Aorta (tissue), 5 donors: ENCODE measurements at places on chromosomes 5 and 9. TPM values are rescaled to one million over a fixed set of nuclear protein-coding genes. Genes with fewer than 3 reads are reported as not detected.

DAB2IP gene
- 75.4 TPM for total RNA-seq

SPRY4 gene
- 67.9 TPM for total RNA-seq

NMUR2 gene
- total RNA-seq = not detected

DNA sequence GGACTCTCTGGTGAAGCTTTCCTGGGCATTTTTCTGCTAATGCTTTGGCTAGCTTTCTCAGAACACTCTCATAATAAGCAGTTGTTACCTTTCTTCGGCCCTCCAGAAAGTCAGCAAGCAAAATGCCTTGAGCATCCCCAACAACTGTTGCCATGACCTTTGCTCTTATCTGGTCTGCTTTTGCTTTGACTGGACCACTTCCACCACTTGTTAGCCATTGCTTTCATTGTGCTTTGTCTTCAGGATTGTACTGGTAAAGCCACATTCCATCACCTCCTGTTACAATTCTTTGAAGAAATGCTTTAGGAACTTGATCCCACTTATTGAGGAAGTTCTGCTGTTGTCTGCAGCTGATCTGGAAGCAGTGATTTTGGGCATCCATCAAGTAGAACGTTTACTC lies 35.7 kb downstream of the RAD50 start:
- DNase-seq = no peak

GRCh38 chr9:89634995-89635742 lies 30.4 kb downstream of the GADD45G start:
- no peak for DNase-seq

GRCh38 chr5:180352116-180353047 lies 754 bp downstream of the GFPT2 start:
- no peak for DNase-seq

GRCh38 chr9:134717056-134717455 lies 75.5 kb downstream of the COL5A1 start:
- no peak for DNase-seq
